ENCODE measurements at places on chromosomes 2 and 18.

DNA sequence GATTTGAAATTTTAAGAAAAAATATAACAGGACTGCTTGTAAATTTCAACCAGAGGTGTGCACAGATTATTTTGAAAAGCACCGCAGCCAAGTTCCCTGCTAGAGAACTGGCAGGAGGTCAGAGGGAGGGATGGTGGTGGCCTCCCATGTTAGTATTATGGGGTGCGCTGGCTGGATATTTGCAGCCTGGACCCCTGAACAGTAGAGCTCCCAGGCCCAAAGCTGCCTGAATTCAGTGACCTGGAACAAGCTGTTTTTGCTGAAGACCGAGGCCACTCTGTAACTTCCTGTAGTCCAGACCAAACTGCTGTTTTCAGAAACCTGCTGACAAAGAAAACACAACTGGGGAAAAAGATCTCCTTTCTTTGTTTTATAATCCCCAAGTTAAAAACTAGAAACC is 314.3 kb downstream of the TNS1 start:
- DNase-seq: no peak

GRCh38 chr2:211093743-211094303 is 537.4 kb downstream of the CPS1 start:
- DNase-seq: no peak

- no peak for DNase-seq
These were observed 226.1 kb upstream of the TRIB2 start for GRCh38 chr2:12490641-12491040.

- no peak for DNase-seq
These were observed 398.8 kb upstream of the TMEFF2 start for GRCh38 chr2:192593561-192593960.

GRCh38 chr2:133674433-133675331 is 106.4 kb upstream of the NCKAP5 start:
- peak; percentile 83 for DNase-seq

DNA sequence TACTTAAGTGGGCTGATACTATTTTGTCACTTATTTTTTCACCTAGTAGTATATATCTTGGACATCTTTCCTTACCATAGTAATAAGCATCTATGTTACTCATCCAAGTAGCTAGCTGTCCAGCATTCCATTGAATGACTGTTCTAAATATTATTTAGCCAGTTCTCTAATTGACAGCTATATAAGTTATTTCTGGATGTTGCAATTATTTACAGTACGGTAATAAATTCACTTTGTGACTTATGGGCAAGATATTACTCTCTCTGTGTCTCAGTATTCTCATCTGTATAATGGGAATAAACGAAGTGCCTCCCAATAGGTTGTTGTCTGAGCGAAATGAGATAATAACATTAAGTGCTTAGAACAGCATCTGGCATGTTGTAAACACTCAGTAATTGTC is 46.6 kb upstream of the AGAP1 start:
- no peak for DNase-seq

DNA sequence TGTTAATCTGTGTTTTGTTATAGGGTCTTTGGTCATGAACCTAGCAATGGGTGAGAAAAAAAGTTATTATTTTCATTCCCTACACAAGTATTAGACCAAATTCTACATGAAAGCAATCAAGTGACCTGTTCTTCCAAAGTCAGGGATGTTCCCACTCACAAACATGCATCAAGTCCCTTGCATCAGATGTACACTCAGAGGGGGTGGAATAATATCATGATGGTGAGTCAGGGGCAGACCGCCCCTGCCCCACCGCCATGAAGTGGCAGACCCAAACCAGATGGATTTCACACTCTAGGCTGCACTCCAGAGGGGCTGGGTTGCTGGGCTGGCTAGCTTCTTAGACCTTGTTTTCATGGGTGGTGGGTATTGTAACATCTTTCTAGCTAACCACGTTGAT is 91.4 kb downstream of the ACAA2 start:
- no peak for DNase-seq

- DNase-seq: no peak
These were observed 979.5 kb upstream of the FAM98A start for GRCh38 chr2:34578641-34579040.

GRCh38 chr2:30706534-30707303 is 100.5 kb downstream of the CAPN13 start:
- peak; percentile 48 for DNase-seq

GRCh38 chr2:241197947-241198346 is 9.5 kb downstream of the ANO7 start:
- no peak for DNase-seq

DNA sequence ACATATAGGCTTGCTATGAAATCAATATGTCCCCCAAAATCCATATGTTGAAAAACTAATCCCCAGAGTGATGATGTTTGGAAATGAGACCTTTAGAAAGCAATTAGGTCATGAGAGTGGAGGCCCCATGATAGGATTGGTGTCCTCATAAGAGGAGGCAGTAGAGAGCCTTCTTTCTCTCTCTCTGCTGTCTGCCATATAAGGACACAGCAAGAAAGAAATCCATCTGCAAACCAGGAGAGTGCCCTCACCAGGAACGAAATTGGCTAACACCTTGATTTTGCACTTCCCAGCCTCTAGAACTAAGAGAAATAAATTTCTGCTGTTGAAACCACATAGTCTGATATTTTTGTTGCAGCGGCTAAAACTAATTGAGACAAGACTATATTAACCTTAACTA is 89.5 kb downstream of the NBAS start:
- DNase-seq: no peak

GRCh38 chr2:162435676-162436075 is 91.7 kb downstream of the GCA start:
- no peak for DNase-seq

- no peak for DNase-seq
These were observed 184.7 kb downstream of the MREG start for GRCh38 chr2:215828528-215829184.

DNA sequence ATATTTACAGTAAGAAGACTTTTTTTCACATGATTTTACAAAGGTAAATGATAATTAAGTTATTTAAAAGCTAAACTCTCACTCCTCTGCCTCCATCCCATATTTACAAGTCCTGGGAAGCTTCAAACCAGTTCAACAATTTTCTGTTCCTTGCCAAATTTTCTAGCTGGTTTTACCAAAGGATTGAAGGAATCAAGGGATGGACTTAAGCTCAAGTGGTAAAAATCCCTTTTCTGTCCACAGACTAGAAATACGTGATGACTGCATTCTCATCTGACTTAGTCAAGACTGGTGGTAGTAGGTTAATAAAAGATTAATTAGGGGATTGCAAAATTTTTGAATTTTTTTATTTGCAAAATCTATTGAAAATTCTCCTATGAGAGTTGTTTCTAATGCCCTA is 297.3 kb downstream of the MTX2 start:
- DNase-seq: no peak

GRCh38 chr2:221490506-221491060 is 81.5 kb downstream of the EPHA4 start:
- DNase-seq: no peak

DNA sequence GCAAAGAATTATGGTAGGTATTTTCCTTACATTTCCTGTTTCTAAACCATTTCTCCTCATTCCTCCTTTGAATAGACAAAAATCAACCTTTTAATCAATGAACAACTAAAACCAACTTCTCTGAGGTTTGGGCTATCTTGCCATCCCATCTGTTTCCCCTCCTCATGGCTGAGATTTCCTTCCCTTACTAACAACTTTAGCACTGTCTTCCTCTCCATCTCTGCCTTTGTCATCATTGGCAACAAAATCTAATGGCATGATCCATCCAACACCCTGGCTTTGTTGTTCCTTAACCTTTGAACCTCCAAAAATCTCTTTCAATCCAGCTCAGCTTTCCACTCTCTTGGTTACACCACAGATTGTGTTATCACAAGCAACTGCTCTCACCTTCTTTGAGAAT is 95.3 kb upstream of the FAM136A start:
- no peak for DNase-seq

GRCh38 chr2:20723543-20723942 is 56.6 kb downstream of the GDF7 start:
- no peak for DNase-seq

GRCh38 chr2:85541262-85541661 is 2.3 kb downstream of the MAT2A start:
- DNase-seq: no peak

DNA sequence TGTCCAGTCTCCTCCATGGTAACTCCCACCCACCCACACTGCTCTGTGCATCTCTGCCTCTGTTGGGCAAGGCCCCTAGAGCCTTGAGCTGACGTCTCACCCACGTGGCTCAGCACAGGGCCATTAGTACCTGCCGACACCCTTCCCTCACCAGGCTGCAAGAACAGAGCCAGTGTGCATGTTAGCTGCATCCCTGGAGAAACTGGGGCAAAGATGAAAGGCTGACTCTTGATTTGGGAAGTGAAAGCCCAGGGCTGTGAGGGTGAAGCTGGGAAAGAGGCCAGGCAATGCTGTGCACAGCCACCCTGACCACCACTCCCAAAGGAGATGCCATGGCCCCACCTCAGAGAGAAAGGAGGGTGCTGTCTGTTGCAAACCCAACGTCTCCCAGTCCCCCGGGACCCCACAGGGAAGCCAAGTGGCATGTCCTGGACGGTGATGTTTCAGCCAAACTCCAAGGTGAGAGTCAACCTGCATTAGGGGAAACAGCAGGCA is 20.0 kb upstream of the HPCAL1 start:
- DNase-seq: no peak

DNA sequence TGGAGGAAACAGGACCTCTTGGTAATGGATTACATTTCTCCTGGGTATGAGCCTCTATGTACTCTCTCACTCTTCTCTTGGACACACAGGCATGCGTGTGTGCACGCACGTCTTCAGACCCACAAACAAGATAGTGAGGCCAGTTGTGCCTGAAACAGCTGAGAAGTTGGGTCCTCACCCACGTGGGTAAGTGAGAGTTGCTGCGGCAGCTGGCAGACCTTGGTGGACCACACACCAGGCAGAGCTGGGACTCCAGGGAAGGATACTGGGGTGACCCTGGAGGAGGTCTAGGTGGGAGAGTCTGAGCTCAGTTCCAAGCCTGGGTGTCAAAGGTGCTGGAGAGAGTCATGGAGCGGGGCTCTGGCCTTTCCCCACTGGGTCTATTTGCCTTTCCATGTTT is 194.3 kb downstream of the HAUS1 start:
- DNase-seq: no peak
